CD4-positive, CD25-positive, alpha-beta regulatory T cell (primary cell): ENCODE measurements at places on chromosomes 3 and 15. TPM values are rescaled to one million over a fixed set of nuclear protein-coding genes. Genes with fewer than 3 reads are reported as not detected.

GRCh38 chr3:99479768-99480167 lies 158.6 kb upstream of the COL8A1 start:
- DNase-seq = no peak

The SOX2 gene
- not detected for total RNA-seq

The MUSTN1 gene
- 13.8 TPM for total RNA-seq

The LRRIQ4 gene
- not detected for total RNA-seq

- no peak for DNase-seq
Observed at GRCh38 chr15:75045332-75046015, 22.1 kb downstream of the PPCDC start.

The GAP43 gene
- not detected for total RNA-seq

- DNase-seq = no peak
Observed at GRCh38 chr15:51692154-51692553, 10.9 kb downstream of the SCG3 start.

The MYO5C gene
- 4.1 TPM for total RNA-seq

DNA sequence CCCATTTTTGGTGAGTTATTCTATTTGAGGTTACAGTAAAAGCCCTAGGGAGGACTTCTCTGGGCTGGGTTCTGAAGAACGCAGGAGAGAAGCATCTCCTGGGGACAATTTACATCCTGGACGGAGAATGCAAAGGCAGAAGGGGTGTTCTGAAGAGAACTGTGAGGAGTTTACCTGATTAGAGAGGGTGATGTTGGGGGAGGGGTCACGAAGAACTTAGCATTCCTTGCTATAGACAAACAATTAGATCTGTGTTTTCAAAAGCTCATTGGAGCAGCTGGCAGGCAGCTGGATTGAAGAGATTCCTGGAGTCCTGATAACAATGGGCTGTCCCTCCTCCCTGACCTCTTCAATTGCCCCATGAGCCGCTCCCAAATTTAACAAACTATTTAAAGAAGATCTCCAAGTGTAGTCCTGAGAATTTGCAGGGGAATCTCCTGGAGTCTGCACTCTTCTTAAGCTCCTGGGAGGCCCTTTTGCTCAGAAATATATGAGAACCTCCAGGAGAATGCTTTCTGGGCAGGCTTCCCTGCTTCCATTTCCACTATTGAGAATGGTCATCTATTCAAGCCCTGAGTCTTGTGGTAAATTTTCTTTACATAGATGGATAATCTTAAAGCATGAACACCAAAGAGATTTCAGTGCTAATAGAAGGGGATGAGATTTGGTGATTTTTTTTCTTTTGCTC lies 55.3 kb downstream of the ARHGAP31 start:
- DNase-seq = no peak
